ENCODE measurements at places on chromosomes 3 and 15.
A peak's percentile ranks its signal among the peaks of the same experiment; 100 is the strongest.

DNA sequence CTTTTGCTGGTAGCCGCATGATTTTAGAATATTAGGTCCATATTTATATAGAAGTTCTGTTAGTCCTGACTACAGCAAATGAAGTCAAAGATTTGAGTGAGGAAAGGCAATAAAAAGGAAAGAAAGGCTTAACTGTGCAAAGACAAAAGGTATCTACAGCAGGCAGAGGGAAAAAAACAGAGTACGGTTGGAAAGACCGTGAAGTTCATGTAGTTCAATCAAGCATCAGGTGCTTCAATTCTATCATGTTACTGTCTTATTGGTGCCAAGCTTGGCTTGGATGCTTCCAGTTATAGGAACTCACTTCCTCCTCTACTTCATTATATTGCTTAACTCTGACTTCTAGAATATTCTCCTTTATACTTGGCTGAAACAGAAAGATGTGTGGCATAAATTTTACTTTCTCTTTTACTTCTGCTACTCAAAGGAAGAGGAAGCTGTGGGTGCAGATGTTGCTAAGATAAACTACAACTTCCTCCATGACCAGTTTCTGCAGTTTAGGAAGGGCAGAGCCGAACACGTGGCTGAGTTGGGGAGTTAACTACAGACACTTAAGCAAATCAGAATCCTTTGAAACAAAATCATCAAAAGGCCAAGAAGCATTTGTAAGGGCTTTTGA, 72.6 kb upstream of the ZBED2 start:
- peak; percentile 99 for DNase-seq

GRCh38 chr3:18194431-18194830, 230.7 kb downstream of the SATB1 start:
- DNase-seq = peak; percentile 87

GRCh38 chr3:8653800-8654408, 9.3 kb upstream of the SSUH2 start:
- no peak for DNase-seq

DNA sequence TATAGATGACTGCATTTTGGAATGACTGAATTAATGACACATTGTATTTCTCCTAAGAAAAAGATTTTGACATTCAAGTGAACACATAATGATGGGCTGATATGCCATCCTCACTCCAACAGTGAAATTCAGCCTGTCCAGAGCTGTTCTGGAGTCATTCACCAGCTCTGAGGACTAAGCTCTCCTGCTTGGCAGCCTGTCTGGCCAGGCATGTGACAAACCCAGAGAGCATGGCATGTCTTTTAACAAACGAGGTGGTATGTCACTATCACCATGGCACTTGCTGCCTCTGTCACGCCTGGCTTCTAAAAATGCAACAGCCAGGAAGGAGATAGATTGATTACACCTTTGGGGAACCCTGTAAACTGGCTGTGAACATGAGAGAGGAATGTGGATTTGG, 1.4 kb downstream of the ACTC1 start:
- no peak for DNase-seq

DNA sequence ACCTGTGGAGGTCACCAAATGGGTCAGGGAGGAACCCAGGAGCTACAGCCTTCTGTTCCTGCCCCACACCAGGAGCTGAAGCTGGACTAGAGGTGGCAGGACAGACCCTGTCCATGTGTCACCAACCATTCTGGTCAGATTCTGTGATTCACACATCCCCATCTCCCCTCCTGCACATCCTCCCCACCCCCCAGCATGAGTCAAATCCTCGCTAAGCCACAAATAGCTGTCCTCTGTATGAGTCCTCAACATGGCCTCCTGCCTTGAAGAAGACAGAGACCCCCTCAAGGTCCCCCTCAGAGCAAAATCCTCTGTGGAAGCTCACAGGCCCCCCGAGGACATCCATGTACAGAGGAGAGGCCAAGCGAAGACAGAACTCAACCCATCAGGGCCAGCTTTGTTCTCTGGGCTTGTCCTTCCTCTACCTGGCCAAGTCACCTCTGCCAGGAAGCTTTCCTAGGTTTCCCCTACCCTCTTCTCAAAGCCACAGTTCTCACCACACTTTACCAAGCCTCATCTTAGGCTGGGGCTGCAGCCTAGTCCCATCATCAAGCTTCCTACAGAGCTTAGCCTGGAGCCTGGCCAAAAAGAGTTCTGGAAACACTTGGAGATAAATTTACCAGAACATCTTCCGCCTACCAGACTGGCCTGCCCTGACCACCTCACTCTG, 17.1 kb downstream of the CACNA2D2 start:
- no peak for DNase-seq

DNA sequence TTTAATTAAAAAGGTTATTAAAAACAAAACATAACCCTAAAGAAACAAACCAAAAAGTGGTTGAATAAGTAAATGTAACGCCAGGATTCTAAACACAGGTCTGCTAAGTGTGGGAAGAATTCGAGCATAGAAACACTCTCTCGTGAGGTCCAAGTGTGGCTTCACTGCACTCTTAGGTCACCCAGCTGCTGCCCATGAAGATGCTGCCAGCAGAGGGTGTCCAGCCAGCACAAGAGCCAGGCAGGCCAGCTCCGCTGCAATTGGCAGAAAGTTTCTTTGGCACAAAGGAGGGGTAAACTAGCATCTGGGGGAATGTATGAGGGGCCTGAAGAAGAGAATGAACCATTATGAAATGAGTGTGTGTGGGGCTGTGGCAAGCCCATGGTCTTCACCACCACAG, 215.7 kb upstream of the FEZF2 start:
- DNase-seq = no peak

DNA sequence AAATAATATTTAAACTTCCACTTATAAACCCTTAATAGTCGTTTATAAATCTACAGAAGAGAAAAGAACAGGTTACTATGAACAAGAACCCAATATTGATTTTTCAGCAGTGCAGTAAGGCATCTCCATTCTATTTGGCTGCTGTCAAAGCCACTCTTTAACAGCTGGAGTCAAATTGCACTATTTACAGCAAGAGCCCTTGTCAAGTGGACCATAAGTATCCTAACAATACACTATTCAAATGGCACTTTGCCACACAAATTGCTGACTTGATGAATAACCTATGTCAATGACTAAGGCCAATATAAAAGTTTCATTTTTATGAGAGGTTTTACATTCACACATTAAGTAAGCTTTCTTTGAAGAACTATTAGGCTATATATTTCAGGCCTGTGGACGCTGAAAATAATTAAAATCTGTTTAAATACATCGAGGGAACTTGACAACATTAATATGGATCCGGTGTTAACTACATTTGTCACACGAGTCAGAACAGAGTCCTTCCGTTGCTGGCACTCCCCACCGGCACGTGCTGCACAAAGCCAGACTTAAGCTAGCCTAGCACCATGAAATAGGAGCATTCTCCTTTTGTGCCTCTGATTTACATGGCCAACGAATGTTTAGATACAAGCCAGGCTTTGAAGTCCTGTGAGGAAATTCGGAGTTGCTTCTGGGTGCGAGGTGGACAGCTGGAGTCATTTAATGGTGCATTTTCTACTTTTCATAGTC, 100.5 kb downstream of the WDR72 start:
- DNase-seq = no peak

- no peak for DNase-seq
These were observed 252.3 kb upstream of the CHRM5 start for GRCh38 chr15:33716025-33716424.

DNA sequence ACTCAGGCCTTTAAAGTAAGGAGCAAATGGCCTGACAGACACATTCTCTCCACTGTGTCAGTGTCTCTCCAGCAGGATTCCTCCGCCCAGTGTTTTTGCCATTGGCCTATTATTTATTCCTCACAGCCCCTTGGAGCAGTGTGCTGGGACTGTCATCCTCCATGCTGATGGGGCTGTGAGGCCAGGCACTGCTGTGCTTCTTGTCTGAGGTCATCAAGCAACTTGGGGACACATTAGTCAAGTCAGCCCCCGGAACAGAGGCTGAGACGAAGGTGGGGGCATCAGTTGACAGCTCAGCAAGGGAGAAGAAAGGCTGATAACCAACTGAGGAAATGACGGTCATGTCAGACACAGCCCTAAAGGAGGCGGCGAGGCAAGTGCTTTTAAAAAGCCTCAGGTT, 67.4 kb downstream of the XXYLT1 start:
- DNase-seq = no peak

DNA sequence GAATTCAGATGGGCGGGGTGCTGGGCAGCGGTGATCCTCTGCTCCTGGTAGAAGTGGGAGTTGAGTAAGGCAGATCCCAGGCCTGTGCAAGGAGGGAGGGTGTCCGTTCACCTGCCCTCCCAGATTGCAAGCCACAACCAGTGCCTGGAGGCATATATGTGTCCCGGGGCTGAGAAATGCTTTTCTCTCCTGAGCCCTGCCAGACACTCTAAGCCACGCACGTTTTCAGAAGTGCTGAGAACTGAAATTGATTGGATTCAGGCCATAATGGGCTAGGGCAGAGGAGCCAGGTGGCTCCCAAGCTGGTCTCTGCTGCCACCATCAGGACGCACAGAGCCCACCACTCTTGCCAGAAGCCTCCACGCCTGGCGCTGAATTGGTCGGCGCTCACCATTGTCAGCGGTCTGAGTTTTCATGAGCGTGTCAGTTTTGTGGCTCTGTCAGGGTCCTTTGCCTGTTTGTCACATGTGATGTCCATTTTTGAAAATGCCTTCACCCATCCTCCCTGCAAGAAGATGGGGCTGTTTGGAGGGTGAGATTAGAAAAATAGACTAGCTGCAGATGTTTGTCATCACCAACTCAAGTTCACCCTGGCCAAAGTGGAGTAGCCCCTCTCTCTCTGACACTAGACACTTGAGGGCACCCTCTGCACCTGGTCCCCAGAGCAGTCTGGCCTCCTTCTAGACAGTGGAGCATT, 15.4 kb upstream of the BFSP2 start:
- DNase-seq = peak; percentile 9

DNA sequence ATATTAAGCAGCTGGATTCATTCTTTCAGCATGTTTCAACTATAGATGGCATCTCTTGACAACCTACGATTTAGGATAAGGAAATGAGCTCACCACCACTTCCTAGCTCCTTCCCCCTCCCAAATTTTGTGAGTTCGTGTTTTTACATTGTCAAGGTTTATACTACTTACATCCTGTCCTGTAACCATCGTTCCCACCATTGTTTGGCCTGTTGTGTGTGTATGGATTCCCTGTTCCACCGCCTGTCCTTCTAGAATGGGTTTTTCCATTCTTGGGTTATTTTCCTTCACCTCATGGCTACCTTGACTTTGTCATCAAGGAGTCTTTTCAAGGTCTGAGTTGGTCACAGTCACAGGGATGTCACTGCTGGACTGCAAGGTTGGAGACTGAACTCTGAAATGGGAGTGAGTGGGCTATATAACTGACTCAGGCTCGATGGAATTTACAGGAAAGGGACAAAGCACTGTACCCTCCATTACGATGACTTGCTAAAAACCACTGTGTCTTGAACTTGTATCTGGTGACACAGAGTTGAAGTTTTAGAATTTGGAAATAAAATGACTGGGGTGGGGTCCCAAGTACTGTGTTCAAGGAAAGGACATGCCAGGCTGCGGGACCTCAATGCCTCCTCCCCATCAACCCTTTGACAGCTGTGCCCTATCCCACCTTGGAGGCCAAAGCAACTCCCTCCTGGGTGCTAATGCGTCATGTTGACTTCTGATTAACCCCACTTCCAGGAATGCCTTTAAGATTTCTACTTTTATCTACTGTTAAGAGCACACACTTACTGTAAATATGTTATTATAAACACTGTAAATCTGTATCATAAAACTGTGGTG, 66.8 kb upstream of the BLM start:
- peak; percentile 83 for DNase-seq

DNA sequence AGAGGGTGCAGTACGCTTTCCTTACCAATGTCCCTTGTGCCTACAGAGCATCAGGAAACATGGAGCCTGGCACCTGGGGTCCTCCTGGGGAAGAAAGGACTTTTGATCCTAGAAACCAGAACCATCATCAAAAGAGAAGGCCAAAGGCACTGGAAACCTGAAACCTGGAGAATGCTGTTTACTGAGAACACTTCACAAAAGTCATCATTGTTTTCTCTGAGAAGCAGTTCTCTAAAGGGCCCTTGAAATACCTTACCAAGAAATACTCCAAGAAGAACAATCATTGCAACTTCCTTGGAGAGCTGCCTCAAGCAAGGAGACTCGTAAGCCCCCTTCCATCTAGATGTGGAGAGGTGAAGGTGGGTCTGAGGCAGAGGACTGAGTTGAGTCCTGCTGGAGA, 66.0 kb downstream of the TLE3 start:
- DNase-seq = no peak

DNA sequence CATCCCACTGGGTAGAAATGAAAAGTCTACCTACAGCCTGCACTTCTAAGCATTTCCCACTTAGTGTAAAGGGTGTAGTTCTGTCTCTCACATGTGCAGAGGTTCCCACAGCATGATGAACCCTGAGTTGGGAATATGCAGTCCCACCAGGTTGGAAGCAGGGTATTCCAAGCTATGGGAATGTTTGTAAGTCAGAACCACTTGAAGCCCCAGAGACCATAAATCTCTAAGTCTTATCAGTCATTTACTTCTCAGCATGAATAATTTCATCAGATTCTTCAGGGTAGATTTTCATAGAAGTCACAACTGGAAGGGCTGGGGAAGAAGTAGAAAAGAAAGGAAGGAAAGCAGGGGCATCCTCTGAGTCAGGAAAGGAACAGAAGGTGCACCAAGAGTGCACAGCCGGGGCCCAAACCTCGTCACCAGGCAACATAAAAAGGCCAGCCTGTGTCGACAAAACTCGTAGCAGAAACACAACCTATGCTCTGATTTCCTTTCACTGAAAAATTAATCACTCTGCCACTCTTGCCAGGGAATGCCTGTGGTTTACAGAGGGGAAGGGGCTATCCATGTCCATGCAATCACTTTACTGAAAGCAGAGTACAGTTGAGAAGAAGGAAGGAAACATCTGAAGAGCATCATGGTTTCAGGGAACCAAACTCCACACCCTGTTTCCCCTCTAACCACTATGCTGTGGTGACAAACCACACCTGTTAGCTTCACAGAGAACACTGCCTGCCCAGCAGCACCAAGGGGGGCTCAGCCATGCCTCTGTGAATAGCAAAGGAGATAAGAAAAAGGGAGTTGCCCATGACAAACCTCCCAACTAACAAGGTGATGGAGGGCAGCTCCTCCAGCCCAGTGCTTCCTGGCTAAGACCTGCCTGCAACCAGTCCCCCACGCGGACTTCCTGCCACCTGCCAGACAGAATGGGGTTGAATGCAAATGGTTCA, 40.5 kb downstream of the SH3BP5 start:
- peak; percentile 86 for DNase-seq

DNA sequence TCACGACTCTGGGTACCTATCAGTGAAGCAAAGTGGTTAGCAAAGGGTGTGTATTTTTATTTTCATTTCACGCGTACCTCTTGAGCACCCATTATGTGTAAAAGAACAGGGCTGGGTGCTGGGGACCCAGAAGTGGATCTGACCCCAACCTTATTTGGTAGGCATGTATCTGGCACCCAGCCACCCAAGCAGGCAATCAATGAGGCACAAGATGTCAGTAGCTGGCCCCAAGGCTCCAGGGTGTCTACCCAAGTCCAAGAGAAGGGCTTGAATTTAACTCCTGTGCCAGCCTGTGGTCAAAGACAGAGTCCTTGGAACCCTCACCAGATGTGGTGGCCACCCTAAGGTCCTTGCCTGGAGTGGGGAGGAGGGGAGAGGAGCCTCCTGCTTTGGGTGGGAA, 5.7 kb downstream of the PLEKHO2 start:
- no peak for DNase-seq
